ENCODE measurements at places on chromosomes 1 and 21.

- no peak for DNase-seq
Measured at GRCh38 chr1:27143401-27143800, 11.5 kb downstream of the SLC9A1 start.

GRCh38 chr1:25675729-25676476 is 59.3 kb downstream of the MAN1C1 start:
- peak; percentile 36 for DNase-seq

GRCh38 chr1:77056525-77056924 is 162.7 kb downstream of the PIGK start:
- DNase-seq: no peak

DNA sequence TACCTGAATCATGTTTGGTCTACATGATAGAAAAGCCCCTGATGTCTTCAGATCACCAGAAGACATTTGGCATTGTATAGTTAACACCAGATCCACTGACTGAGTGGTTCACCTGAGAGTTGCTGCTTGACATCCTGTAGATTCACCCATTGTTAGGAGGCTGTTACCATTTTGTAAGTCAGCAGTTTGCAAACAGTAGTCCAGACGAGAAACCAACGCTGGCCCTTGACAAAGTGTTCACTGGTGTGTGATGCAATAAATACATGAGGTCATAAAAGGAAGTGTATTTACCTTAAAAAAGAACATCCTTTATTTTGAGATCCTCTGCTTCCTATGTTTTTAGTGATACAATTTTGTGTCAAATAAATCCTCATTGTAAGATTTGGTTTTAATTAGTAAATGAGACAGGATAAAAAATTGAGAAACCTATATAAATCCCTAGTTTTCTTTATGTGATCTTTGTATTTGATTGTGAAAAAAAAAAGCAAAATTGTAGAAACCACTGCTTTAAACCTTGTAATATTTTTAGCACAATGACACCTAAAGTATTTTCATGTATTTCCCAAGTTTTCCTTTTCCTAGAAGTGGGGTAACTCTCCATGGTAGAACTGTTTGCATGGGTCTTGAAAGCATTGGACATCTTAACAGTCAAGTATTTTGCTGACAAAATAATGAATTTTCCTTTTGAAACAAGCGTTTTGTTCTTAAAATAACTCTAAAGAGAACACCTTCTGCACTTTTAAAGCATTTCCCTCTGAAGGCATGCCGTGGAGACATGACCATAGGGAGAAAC is 204.3 kb downstream of the FGGY start:
- DNase-seq: no peak

GRCh38 chr1:78143152-78143551 is 97.4 kb downstream of the GIPC2 start:
- no peak for DNase-seq

Measured in activated CD8-positive, alpha-beta memory T cell treated with anti-CD3 and anti-CD28 coated beads for 1 hour (primary cell).